ENCODE measurements at places on chromosomes 5 and 9. TPM values are rescaled to one million over a fixed set of nuclear protein-coding genes. Genes with fewer than 3 reads are reported as not detected.

DNA sequence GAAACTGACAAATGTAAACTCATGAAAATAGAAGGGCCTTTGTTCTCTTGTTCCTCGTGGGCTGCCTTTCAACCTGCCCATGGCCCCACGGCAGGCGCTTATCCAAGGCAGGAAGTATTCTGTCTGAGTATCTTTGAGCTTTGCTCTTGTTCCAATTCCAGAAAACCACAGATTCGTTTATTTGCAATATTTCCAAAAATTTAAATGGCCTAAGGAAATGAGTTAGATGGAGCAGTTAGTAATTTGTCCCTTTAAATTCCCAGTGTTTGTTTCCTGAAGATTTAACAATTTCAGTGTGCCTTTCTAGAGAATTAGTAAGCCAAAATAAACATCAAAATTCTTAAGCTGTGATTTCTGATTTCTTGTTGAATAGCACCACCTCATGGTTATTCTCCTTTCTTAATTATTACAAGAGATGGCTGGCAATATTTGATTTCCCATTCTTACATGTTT is 299.4 kb upstream of the RASA1 start:
- DNase-seq = no peak

DNA sequence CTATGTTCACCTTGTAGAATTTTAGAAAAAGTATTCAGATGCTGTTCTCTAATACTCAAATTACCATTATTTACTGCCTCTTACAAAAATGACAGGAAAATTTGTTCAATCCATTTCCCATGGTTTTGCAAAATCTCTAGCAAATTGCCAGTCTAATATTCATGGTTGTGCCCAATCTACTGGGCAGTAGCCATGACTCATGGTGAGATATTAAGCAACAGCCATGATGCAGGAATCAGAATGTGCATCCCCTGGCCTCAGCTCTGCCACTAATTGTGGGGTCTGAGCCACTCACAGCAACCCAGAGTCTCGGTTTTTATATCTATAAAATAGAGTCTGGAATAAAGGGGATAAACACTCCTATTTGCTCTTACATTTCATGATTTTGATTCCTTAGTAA is 353.6 kb downstream of the DEPDC1B start:
- DNase-seq = no peak

DNA sequence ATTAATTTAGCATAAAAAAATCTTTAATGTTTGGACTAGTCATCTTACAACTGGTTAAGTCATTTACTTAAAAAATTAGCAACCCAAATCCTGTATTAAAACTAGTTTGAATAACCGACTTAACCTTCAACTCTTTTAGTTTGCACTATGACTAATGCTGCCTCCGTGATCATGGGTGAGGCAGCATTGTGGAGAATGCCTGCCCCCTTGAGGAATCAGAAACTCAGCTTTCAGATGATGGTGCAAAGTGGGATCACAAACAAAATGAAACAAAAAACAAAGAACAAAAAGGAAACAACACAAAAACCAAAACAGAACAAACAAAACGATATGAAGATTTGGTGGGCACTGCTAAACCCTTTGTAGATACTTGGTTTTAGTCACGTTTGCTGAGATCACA is 127.0 kb upstream of the PALM2AKAP2 start:
- DNase-seq = no peak

GRCh38 chr9:95029288-95029687 is 288.2 kb downstream of the FANCC start:
- no peak for DNase-seq

- no peak for DNase-seq
Measured at GRCh38 chr5:98470747-98471146, 302.7 kb upstream of the RGMB start.

DNA sequence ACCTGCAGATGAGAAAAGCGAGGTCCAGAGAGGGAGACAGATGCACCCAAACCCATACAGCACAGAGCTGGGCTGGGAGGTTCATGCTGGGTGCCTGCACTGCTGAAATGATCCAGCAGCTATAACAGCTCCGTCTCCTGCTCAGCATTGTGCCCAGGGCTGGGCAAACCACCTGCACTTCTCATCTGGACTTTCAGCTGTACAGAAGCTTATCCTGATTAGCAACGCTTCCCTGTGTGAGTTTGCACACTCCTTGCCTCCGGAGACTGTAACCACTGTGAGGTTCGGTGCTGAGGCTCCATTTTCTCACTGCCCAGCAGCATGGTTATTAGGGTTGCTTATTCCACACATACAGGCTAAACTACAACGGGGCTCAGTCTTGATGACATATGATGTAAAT is 326.1 kb downstream of the ASTN2 start:
- no peak for DNase-seq

GRCh38 chr5:52791366-52791765 is 3.6 kb downstream of the ITGA1 start:
- DNase-seq = no peak

- no peak for DNase-seq
Measured at GRCh38 chr5:89204756-89205155, 321.8 kb upstream of the MEF2C start.

GRCh38 chr9:122126331-122127261 is 33.0 kb downstream of the NDUFA8 start:
- no peak for DNase-seq

Gene AHRR
- total RNA-seq = 8.4 TPM

Gene IFNK
- not detected for total RNA-seq

Gene UBAP1
- total RNA-seq = 47.0 TPM

Gene BARHL1
- not detected for total RNA-seq

Gene MEIKIN
- not detected for total RNA-seq
